NCI-H187 treated with DMSO at 0.1 percent for 48 hours (cell line): ENCODE measurements at places on chromosomes 2 and 18.

GRCh38 chr2:155218945-155219344, 520.5 kb downstream of the KCNJ3 start:
- DNase-seq: no peak

- DNase-seq: no peak
Observed at GRCh38 chr2:21330786-21331391, 207.1 kb downstream of the TDRD15 start.

- no peak for DNase-seq
Observed at GRCh38 chr18:58639751-58640427, 11.0 kb upstream of the ALPK2 start.

- DNase-seq: no peak
Observed at GRCh38 chr2:26412091-26412673, 10.5 kb downstream of the DRC1 start.

DNA sequence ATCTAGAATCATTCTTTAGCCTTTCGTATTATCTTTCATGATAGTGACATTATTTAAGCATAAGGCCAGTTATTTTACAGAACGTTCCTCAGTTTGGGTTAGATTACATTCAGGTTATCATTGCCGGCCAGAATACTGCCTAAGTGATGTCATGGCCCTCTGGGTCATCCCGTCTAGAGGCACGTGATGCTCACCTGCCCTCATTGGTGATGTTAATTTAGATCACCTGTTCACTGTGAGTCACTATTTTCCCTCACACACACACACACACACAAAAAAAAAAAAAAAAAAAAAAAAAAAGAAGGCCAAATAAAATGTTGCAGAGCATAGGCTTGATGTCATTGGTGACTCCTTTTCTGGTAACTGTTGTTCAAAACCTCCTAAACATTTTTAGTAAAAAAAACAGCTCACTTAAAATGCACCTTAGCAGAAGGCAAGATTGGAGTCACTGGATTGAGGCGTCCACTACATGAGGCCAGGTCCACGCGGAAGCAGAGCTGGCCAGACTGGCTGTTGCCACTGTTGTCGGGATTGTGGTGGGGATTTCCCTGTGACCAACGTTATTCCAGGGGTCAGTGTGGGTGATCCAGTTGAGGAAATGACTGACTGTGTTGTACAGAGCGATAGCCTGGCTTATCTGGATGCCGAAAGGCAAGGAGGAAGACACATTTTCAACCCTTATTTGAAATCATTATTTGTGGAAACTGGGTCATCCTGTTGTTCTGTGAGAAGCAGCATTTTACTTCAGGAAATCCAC, 52.1 kb upstream of the CNGA3 start:
- DNase-seq: no peak

- DNase-seq: no peak
Observed at GRCh38 chr2:185644828-185645227, 93.8 kb upstream of the FSIP2 start.

DNA sequence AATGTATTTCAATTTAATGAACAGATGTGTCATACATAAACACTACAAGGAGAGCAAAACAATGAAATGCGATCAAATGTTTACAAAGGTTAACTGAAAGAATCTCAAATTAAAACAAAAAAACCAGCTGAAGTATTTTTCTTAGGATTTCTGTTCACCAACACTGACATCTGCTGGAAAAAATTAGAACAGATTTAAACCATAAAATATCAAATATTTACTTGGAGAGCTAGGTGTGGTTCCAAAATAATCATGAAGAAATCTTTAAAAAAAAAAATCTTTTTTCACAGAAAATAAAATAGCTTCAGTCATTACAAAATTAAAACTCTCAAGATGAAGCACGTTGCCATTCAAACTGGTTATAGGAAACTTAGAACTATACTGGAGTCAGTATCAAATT, 13.8 kb downstream of the MMADHC start:
- DNase-seq: no peak

- DNase-seq: no peak
Observed at GRCh38 chr2:214077727-214078126, 333.1 kb upstream of the VWC2L start.

DNA sequence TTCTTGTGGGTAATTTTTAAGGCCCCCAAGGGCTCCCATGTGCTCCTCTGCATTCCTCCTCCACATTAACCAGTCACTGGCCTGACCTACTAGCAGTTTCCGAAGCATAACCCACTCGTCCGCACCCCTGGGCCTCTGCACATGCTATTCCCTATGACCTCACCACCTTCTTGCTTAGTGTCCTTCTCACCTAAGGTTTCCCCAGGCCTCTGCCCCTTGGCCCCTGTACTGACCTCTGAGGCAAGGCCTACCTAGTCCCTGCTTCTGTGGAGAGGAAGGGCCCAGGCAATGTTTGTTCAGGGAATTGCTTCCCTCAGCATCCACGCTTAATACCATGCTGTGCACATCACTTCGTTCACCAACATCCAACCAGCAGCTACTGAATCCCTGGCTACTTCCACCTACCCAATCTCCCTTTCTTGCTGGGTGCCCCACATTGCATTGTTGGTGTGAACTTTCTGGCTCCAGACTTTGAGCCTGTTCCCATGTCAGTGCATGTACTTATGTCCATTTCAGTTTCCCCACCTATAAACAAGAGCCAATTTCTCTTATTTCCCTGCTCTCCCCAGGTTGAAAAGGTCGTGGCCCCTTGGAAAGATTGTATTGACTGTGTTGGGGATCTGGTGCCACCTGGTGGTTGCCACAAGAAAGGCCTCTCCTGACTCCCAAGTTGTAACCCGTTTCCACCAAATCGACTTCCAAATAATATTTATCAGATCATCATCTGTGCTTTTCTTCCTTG, 19.2 kb upstream of the TMEM177 start:
- DNase-seq: no peak

DNA sequence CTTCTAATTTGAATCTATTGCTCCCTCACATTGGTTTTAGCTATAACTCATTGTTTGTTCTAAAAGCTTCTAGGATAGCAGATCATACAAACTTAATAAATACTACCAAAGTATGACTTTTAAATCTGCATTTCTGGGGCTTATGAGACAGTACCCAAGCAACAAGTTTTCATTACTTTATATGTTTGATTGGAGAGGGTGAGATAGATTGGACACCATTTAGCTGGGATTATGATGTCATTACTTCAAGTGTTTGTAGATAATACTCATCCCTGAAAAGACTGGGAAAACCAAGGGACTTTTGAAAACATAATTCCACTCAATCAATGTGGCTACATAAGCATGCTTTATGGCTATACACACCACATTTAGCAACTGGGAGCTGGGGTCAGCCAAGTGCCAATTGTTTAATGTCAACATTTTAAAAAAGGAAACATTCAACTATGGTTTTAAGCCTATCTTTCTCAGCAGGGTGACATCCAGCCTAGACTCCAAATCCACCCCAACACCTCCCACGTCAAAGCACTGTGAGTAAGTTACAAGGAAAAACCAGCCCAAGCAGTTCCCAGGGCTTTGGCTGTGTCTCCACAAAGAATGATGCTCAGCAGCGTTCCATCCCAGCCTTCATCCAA, 119.9 kb downstream of the ETAA1 start:
- no peak for DNase-seq

DNA sequence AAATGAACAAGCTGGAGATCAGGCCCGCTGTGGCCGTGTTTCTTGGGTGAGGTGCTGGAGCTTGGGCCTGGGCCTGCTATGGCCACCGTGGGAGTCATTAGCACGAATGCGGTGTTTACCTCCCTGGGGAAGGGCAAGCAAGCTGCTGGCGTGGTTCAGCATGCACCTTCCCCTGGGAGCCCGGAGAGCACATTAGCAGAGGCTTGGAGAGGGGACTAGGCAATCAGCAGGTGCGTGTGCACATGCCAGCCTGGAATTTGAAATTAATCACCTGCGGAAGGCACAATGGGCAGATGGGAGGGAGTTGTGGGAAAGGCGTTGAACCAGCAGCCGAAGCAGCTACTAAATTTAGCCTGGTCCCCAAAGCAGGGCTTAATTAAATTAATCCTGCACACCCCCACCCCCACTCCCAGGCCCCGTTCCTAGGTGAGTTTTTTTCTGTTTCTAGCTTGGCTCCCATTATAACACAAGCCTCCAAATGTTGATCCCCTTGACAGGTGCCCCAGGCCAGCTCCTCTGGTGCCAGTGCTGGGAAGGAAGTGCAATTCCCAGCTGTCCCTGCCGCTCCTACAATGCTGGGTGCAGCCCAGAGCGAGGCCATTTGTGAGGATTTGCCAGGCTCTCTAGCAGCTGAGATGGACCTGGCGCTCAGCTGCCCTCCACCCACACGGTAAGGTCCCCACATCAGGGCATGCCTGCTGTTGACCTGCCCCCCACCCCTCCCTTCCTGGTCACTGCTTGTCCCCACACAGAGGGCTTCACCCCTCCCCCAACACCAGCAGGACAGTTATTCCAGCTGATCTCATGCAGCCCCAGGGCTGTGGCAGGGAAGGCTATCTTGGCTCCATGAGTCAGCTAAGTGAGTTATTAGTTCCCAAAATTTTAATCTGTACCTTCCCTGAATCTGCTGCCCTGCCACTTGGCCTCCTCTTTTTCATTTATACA, 115.0 kb downstream of the ZBTB7C start:
- DNase-seq: peak; percentile 87

GRCh38 chr2:102736110-102736409, 25.8 kb upstream of the TMEM182 start:
- no peak for DNase-seq

GRCh38 chr18:78519394-78520062, 460.1 kb upstream of the SALL3 start:
- no peak for DNase-seq

DNA sequence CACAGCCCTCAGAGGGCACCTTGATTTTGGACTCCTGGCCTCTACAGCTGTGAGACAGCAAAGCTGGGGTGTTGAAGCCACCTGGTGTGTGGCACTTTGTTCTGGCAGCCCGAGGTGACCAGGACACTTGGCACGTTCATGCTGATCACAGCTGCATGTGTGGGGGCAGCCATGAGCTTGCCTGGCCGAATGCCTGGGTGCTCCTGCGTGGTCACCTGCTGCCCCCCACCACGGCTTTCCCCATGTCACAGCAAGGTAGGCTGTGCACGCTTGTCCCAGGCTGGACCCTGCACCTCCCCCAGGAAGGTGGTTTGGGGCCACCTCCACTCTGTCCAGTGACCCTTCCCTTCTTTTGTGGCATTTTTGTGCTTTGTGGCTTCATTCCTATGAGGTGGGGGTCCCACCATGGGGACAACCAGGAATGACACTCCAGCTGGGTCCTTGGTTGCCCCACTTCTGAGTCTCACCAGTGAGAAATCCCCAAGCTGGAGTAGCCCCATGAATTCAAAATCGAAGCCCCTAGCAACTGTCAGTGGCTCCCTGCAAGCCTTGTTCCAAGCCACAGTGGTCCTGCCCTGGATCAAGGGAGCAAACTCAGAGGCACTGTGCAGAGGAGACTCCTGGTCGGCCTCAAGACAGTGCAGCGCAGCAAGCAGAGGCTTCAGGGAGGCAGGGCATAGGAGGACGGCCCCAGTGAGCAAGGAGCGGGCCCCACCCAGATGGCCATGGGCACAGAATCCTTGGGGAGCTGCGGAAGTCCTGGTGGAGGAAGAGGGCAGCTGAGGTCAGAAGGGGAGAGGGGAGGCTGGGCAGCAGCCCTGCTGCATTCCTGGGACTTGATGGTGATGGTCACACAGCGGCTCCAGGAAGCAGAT, 121.4 kb upstream of the HS6ST1 start:
- DNase-seq: no peak

GRCh38 chr2:28647682-28648081, 103.9 kb upstream of the PPP1CB start:
- DNase-seq: no peak

- no peak for DNase-seq
Observed at GRCh38 chr2:237868631-237869342, 9.4 kb downstream of the RAMP1 start.

DNA sequence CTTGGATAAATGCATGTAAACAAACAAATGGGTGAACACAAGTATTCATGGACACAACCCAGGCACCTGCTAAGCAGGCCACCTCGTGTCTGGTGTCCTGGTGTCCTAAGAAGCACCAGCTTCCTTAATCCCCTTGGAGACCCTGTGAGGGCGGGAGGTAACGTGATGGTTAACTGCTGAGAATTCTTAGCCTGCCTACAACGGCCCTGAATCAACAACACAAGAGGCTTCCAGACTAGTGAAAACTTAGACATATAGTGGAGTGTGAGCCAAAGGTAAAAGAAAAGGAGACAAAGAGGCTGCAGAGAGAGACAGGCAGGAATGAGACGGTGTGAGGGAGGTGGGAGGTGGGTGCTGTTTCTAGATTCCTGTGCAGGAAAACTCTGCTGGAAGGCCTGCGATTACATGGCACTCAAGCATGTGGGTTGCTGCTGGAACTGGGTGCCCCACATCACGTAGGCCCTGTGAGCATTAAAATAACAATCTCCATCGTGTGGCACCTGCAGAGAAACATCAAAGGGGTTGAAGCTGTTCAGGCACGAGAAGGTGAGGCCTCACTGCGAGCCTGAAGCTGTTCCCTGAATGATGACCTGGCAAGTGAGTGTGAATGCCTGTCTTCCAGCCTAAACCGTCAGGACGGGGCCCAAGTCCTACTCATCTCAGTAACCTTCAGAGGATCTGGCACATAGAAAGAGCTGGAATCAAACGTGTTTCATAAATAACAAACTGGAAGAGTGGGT, 64.2 kb downstream of the RPL37A start:
- no peak for DNase-seq

GRCh38 chr2:149185942-149186490, 144.4 kb upstream of the LYPD6 start:
- DNase-seq: no peak

DNA sequence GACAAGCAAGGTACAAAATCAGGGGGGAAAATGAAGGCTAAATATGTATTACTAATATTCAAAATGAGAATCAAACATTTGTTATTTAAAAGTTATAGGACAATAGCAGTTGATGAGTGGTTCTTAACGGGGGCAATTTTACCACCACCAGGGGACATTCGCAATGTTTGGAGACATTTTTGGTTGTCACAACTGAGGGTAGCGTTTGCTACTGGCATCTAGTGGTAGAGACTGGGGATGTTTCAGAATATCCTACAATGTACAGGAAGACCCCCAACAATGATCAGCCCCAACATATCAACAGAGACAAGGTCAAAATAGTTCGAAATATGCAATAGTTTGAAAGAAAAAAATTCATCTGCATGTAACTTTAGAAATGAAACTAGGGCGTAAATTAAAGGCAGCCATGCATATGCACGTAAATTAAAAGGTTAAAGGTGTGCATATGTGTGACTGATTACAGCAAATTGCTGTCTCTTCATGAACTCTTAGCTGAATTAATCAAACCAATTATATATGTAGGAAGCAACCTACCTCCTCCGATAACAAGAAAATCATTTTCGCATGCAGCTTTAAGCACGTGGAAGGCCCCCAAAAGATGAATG, 61.2 kb upstream of the CUL3 start:
- DNase-seq: no peak
